ENCODE measurements at places on chromosomes 7 and 10.

DNA sequence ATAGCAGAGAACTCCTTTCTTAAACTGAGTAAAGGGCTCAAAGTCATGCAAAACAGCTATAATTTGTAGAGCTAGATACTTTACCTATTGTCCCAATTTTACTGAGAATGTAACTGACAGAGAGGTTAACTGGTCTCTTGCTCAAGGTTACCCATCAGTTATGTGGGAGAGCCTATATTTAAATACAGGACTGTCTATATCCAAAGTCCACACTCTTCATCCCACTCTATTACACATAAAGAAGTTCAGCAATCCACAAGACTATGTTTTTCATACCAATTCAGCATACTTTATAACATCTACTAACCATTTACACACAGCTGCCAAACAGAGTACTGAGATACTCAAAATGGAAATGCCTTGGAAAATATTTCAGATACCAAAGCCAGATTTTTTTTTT lies 100.2 kb downstream of the MICU1 start:
- DNase-seq, result no peak

DNA sequence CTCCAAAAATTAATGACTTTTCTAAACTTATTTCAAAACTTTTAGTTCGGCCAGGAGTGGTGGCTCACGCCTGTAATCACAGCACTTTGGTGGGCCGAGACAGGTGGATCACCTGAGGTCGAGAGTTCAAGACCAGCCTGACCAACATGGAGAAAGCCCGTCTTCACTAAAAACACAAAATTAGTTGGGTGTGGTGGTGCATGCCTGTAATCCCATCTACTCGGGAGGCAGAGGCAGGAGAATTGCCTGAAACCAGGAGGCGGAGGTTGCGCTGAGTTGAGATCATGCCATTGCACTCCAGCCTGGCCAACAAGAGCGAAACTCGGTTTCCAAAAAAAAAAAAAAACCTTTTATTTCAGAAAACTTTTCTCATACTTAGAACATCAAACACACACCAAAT lies 8.3 kb downstream of the NAMPT start:
- DNase-seq, result no peak

GRCh38 chr7:51545131-51545530 lies 228.5 kb upstream of the COBL start:
- DNase-seq, result no peak

DNA sequence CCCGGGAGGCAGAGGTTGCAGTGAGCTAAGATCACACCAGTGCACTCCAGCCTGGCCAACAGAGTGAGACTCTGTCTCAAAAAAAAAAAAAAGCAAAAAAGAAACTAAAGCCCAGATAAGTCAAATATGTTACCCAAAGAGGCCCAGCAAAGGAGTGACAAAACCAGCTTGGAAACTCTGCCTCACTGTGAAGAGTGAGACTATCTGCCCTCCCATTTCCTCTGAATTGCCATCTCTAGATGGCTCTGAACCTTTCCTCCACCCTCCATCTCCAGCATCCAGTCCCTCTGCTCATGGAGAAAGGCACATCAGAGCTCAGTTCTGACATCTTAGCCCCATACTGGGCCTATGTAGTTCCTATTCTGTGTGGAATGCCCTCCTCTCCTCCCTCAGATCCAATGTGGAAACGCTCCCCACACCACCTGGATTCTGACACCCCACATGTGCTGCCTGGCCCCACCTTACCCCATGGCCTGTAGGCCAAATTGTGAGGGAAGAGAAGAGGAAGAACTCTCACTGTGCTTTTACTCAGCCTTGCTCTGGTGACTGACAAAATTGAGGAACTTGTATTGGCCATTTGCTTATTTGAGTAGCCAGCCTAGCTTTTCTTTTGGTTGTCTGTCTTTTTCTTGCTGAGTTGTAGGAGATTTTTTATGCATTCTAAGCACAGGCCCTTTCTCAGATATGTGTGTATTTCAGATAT lies 18.0 kb upstream of the NUDCD3 start:
- no peak for DNase-seq

DNA sequence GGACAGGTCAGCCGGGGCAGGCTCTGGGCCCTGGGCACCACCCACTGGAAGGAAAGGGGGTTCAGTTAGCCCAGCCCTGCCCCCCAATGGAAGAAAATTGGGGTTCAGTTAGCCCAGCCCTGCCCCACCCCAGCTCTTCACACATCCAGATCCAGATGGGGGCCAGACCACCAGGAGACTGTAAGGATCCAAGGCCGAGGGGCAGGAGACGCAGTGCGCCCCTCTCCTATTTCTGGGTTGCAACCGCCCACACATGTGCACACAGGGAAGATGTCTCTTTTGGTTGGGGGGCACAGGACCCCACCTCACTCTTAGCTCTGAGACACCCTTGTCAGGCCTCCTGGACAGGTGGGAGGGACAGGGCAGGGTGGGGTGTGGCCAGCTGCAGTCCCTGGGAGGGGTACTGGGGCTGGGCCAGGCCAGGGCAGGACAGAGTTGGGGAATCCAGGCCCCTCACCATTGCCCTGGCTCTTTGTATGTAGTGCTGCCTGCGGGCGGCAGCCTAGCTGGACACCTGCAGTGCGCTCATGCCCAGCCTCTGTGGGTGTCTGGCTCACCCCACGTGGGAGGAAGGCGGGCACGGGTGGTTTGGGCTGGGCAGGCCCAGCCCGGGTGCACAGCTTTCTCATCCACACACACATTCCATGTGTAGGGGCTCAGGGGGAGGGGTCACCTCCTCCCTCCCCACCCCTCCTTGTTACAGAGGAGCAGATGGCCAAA lies 141.2 kb downstream of the LHPP start:
- no peak for DNase-seq

- no peak for DNase-seq
Observed at GRCh38 chr10:63423494-63423893, 42.3 kb downstream of the JMJD1C start.

All from CD4-positive, alpha-beta T cell treated with Interleukin-12 subunit alpha and Interleukin-12 subunit beta, for 1 hour (primary cell).